ENCODE measurements at places on chromosomes 6 and 20.
A peak's percentile ranks its signal among the peaks of the same experiment; 100 is the strongest.

GRCh38 chr20:48682529-48683363 lies 145.1 kb downstream of the PREX1 start:
- DNase-seq, result peak; percentile 82

GRCh38 chr20:49186535-49187329 lies 1.4 kb downstream of the STAU1 start:
- DNase-seq, result peak; percentile 20

- no peak for DNase-seq
Observed at GRCh38 chr6:47495954-47496545, 18.5 kb downstream of the CD2AP start.

GRCh38 chr20:9616833-9617461 lies 102.6 kb downstream of the LAMP5 start:
- peak; percentile 68 for DNase-seq

- no peak for DNase-seq
Observed at GRCh38 chr20:57838670-57839151, 128.9 kb upstream of the PMEPA1 start.

GRCh38 chr20:2387180-2387577 lies 6.5 kb downstream of the TGM6 start:
- DNase-seq, result no peak

DNA sequence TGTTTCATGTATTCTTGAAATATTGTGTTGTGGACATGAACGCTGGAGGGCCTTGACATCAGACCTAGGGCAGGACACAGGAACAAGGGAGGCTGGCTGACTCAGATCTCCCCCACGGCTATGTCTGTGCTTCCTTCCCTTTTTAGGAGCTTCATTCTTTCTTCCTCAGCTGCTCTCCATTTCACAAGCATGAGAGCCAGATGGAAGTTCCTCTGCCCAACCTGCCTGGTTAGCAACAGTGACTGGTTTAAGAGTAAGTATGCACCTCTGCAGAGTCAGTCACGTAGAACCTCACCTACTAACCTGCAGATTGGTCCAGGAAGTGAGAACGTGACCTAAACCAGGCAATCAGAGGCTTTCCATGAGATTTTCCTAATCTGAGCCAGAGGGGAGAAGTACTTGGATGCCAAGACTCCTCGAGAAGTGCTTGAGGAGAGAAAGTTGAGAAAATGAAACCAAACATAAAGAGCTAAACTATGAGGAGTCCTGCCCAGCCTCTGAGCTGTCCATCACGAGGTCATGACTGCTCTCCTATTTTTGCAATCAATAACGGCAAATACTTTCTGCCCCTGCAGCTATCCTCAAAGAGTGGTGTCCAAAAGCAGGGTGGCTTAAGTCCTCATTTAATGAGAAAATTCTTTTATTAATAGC lies 465.2 kb upstream of the CITED2 start:
- peak; percentile 37 for DNase-seq

DNA sequence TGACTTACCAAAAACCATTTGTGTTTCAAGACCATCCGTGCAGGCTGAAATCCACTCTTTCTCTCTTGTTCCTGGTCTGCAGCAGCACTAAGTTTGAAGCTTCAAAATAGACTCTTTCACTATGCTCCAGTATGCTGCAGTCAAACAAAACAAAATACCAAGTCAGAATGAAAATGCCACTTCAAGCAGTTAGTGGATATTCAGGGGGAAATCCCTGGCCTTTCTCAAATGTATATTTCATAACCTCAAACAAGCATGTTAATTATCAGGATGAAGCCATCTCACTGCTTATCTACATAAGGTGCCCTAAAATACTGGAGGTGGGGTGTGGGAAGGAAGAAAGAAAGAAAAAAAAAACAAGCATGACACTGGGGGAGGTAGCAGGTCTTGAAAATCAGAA lies 103.5 kb downstream of the ATXN1 start:
- DNase-seq, result no peak

DNA sequence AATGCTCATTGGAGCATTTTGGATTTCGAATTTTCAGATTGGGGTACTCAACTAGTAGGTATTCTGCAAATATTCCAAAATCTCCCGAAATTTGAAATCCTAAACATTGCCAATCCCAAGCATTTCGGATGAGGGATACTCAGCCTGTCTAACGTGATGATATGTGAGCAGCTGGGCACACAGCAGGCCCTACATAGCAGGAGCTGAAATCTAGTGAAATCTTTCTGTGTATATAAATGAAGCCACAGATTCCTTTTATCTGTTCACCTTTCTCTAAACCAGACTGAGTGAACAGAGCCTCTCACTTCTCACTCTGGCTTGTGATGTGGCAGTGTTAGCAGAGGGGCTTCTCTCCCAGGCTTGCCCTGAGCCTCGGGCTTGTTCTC lies 17.8 kb downstream of the STX16 start:
- DNase-seq, result no peak

DNA sequence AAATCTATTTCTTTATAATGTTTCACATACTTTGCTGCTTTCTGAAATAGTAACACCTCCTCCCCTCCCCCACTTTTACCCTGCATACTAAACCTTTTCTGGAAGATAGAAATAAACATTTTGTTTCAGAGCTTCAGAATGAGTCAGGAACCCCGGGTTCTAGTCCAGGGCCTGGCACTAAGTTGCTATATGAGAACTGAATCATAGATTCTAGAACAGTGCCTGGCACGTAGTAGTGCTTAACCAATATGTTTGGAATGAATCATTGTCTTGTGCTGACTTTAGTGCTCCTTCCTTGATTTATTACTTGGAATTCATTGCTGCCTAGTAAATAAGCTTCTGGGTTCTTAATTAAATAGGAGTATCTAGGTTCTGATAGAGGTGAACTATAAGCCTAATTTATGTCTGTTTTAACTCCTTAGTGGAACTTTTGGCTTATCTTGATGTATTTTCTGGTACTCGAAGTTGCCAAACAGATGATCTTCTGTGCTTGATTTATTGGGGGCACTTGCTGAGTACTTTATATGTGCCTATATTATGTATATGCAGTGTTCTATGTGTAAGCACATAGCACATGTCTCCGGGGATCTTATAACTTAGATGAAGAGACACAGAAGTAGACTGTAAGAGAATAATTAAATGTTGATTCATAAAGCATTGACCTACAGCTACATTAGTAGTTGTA lies 18.6 kb downstream of the TAB2 start:
- DNase-seq, result no peak

DNA sequence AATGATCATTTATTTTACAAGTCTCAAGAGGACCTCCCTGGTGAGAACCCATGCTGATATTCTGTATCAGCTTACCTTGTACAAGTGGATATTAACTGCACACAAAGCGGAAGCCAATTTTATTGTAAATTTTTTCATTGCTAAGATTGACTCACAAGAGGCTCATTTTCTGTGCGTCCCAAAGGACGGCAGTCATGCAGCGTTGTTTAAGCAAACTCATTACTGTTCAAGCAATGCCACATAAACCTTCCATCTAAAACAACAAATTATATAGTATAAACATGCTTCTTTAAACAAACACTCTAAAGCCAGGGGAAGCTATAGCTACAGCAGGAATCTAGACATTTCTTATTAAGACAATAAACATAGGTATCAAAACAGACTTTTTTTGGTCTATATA lies 575.3 kb downstream of the FRK start:
- no peak for DNase-seq

GRCh38 chr6:157047328-157047727 lies 270.1 kb downstream of the ARID1B start:
- DNase-seq, result no peak

- DNase-seq, result no peak
Observed at GRCh38 chr6:71454056-71454455, 165.4 kb downstream of the OGFRL1 start.

DNA sequence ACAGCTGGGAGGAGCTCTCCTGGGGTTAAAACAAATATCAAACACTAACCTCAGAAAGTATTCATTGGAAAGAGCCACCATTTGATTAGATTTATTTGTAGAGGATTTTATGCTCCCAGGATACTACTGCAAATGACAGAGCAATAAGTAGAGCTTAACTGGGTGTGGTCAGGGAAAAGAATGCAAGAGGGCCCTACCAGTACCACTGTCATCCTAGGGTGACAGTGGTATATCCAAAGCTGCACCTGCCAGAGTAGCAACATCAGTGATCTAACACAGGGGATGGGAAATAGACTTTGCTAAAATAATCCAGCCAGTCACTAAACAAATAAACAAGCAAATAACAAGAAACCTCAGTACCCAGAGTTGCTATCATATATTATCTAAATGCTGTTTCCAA lies 29.7 kb downstream of the ERGIC3 start:
- DNase-seq, result no peak

GRCh38 chr20:1509237-1509636 lies 18.0 kb upstream of the SIRPB2 start:
- DNase-seq, result peak; percentile 59

- no peak for DNase-seq
Observed at GRCh38 chr20:52869698-52870501, 102.3 kb upstream of the TSHZ2 start.

GRCh38 chr6:83086751-83087150 lies 19.3 kb downstream of the DOP1A start:
- DNase-seq, result no peak

GRCh38 chr6:97294451-97294850 lies 11.4 kb upstream of the MMS22L start:
- DNase-seq, result no peak

DNA sequence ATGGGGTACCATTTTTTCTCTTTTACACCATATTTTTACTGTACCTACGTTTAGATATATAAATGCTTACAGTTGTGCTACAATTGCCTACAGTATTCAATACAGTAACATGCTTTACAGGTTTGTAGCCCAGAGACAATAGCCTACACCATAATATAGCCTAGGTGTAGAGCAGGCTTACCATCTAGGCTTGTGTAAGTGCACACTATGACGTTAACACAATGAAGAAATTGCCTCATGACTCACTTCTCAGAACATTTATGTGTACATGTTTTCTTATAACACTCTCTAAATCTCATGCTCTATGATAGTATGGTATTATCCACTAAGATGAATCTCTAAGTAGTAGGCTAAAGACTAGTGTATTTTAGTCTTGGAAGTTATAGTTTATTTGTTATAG lies 13.5 kb downstream of the GPR63 start:
- no peak for DNase-seq

DNA sequence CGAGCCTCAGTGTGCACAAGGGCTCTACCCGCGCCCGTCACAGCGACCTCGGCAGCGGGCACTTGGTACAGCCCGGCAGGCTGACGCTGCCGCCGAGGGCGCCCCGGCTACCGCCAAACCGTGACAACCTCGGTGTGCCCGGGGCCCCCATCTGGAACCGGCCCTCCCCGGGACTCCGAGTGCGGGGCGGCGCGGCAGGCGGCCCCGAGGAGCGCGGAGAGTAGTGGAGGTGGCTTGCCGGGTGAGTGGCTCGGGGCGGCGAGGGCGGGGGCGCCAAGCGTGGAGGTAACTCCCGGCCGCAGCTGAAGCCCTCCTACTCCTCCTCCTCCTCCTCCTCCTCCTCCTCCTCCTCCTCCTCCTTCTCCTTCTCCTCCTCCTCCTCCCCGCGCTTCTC lies at the start of gene ISM1:
TSS of gene ISM1 (plus strand) at position 371 of the 394 bp plus-strand sequence. CDS start 503 bp downstream, outside the sequence.
- DNase-seq, result peak; percentile 11

All from head of caudate nucleus (tissue), 42 donors.